ENCODE measurements at places on chromosomes 3 and 15. TPM values are rescaled to one million over a fixed set of nuclear protein-coding genes. Genes with fewer than 3 reads are reported as not detected.

CCDC39 gene
- not detected for total RNA-seq

GOLGA6B gene
- not detected for total RNA-seq

KBTBD12 gene
- 6.0 TPM for total RNA-seq

P3H2 gene
- total RNA-seq: 28.1 TPM

TMEM207 gene
- total RNA-seq: not detected

DLL4 gene
- total RNA-seq: 12.6 TPM

- no peak for DNase-seq
These were observed 130.0 kb downstream of the ASB7 start for GRCh38 chr15:100732211-100733055.

GRCh38 chr15:88400591-88401250 lies 66.5 kb downstream of the MRPL46 start:
- peak; percentile 60 for DNase-seq

- DNase-seq: no peak
These were observed 4.3 kb upstream of the FAM107A start for GRCh38 chr3:58581328-58582091.

DNA sequence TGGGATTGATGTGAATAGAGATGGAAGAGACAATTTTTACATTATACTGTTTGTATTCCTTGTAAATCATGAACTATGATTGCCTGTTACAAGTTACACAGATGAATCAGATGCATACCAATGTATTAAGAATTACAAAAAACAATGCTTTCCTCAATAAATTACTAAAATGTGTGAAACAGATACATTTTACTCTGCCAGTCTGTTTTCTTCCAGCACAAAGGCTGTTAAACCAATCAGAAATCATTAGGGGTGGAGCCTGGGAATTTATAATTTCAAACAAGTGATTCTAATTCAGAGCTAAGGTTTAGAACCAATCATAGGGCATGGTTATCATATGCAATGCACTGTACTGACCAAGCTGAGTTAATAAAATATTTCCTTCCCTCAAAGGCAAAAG lies 21.8 kb upstream of the ANKRD28 start:
- no peak for DNase-seq

DNA sequence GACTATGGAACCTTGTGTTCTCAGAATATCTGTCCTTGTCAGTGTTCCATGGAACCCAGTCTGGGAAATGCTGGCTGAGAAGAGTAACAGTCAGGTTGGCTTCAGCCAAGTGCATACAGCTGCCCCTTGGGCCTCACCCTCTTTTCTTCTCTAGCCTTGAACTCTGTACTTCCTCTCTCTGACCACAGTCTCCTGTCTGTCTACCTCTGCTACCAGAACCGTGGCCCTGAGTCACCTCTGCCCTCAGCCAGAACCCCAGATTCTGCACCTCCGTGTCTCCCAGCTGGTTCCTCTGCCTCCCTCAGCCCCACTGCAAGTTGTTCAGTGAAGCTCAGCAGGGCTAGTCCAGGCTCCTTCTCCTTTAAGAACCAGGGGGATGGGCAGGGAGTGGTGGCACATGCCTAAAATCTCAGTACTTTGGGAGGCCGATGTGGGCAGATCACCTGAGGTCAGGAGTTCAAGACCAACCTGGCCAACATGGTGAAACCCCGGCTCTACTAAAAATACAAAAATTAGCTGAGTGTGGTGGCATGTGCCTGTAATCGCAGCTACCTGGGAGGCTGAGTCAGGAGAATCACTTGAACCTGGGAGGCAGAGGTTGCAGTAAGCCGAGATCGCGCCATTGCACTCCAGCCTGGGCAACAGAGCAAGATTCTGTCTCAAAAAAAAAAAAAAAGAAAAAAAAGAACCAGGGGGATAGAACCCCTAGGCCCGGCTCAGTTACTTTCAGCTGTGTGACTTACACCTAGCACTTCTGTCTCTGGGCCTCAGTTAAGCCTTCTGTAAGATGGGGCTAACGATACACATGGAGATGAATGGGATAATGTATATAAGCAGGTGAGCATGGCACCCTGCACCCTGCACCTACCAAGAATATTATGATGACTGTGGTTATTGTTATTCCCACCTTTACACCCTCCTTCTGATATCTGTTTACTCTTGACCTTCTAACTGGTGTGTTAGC lies 24.3 kb upstream of the TATDN2 start:
- DNase-seq: no peak

- no peak for DNase-seq
These were observed 938 bp downstream of the DZIP3 start for GRCh38 chr3:108590460-108590859.

DNA sequence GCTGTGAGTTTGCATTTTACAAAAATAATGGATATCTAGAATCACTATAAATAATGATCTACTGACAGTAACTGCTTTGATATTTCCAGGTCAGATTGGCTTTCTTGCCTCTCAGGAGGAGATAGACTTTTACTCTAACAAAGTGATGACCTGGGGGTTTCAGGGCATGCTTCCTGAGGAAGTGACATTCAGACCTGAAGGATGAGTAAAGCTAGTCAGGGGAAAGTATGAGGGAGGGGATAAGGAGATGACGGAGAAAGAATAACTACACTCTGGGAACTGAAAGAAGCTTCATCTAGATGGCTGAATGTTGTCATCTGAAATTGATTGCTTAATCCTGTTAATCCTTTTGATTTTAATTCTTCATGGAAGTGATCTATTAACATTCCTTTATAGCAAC lies 32.2 kb downstream of the ARMC8 start:
- DNase-seq: no peak
